Stimulated activated CD8-positive, alpha-beta memory T cell treated with anti-CD3 and anti-CD28 coated beads, Interleukin-4, amount 100 ng/mL, for 4 hours (primary cell): ENCODE measurements at places on chromosomes 11 and 22.

- no peak for DNase-seq
Measured at GRCh38 chr22:49368976-49369725, 458.5 kb downstream of the BRD1 start.

DNA sequence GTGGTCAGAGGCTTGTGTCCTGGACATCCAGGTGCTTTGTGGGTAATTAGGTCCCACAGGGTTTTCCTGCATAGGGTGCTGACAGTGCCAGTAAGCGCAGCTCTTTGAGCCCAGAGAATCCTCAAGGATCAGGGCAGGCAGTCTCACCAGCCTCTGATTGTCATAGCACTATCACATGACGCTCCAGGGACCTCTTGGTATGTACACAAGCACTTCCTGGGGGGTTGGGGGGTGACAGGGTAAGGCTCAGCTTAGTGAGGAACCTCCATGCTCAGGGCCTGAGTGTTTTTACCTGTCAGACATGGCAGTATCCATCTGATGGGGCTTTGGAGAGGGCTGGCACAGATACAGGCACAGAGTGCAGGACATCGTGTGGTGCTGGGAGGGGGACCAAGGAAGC lies 27.9 kb upstream of the SUSD2 start:
- DNase-seq = no peak

DNA sequence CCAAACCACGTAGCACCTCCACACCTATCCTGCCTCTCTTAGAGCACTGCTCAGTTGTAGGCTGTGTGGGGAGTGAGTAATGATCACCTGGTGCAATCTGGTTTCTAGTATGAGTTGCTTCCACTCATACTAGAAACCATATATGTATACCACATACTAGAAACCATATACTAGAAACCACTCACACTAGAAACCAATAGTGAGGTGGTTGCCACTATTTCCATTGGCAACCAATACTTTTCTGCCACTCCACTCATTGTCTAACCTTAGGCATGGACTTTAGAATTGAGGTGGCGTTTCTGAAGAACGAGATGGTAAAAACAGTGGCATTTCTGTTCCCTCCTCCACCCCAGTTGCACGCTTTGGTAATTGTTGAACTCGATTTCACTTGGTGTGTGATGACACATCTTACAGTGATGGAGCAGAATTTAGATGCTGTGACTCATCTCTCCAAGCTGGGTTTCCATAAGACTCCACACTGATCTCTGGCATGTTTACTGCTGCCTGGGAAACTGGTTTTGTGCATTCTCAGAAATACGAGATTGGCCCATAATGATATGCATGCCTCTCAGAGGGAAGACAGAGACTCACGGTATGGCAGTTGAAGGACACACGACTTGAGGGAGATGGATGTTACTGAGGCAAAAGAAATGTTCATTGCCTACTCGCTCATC lies 82.9 kb downstream of the KIRREL3 start:
- no peak for DNase-seq

DNA sequence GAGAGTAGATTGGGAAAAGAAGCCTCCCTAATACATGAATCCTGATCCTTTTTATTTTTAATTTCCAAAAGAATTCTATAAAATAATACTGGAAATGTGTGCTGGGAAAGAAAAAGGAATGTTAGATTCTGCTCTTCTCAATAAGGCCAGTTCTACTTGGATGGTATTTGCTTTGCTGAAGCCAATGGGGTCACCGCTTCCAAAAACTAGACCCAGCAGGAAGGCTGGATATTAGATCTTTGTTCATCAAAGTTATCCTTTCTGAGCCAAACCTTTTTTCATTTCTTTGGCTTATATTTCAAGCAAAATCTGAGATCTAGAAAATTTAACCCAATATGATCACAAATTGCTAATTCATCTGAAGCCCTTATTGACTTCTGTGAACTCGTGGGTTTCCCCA lies 41.4 kb downstream of the SCUBE2 start:
- DNase-seq = no peak

DNA sequence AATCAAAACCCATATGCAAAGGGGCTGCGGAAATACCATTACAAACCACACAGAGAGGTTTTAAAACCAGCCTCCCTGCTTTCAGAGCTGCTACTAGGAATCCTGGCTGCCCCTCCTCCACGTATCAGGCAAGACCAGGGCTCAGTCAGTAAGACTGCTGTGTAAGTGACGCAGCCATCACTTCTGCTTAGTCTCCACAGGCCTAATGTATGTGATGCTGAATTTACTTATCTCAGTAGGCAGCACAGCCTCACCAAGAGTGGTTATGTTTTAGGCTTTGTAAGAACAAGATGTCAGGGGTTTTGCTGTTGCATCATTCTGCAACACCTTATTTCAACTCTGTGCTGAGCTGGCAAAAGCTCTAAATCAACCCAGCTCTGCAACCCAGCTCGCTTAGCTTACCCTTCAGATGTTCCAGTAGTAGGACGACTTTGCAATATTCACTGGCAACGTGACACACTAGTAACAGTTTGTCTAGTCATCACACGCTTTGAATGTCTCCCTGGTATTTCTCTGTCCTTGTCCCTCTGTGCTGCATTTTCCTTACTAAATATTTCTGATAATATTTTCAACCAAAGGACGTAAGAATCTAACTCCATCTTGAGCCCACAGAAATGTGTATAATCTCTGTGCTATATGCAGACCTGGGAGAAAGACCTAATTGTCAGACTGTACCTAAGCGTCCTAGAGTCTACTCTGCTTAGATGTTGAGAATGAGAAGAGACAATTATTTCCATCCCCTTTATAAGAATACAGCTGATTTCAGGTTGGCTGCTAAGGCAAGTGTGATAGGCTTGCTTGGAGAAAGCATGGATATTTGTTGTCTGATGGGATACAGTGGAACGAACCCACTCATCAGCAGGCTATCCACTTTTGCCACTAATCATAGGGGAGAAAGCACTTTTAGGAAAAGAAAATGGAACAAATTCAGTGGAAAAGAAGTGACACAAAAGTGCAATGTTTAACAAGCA lies 72.2 kb downstream of the LARGE2 start:
- DNase-seq = no peak
